NCI-H226 (cell line): ENCODE measurements at places on chromosomes 3 and 15.

- DNase-seq = no peak
Measured at GRCh38 chr3:122392868-122393844, 9.2 kb downstream of the FAM162A start.

GRCh38 chr15:53830707-53831386 is 71.4 kb upstream of the WDR72 start:
- DNase-seq = no peak

GRCh38 chr15:55687792-55688191 is 55.2 kb downstream of the PRTG start:
- no peak for DNase-seq

- no peak for DNase-seq
Measured at GRCh38 chr3:151581035-151581434, 120.2 kb upstream of the IGSF10 start.

DNA sequence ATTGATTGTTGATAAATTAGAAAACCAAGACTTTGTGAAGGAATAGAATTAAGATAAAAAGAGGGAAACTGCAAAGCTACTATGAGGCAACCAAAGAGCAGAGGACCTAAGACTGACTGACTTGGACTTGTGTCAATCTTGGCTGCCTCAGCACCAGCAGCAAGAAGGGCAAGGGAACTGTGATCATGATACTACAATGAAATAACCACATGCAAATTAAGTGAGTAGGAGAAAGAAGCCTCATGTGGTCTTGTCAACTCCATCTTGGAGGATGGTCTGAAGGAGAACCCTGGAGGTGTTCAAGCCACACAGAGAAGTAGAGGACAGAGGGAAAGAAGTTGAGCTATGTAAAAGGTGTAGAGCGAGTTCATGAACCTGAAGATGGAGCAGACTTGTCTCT is 47.3 kb upstream of the THRB start:
- DNase-seq = no peak

DNA sequence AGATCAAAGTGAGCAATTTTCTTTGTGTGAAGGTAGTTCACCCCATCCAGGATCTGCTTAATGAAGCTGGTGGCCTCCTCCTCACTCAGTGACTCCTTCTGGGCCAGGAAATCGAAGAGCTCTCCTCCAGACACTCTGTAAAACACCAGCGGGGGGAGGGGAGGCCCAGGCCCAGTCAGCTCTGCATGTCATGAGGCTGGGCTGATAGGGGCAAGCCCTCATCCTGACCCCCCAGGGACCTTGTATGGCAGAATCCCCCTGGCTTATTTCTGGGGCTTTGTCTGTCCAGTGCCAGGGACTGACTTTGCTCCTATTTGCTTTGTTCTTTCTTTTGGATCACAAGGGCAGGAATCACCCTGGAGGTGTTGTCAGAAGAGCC is 74.9 kb downstream of the DAPK2 start:
- no peak for DNase-seq

- peak; percentile 58 for DNase-seq
Measured at GRCh38 chr15:40150163-40150925, 10.5 kb upstream of the BUB1B start.

DNA sequence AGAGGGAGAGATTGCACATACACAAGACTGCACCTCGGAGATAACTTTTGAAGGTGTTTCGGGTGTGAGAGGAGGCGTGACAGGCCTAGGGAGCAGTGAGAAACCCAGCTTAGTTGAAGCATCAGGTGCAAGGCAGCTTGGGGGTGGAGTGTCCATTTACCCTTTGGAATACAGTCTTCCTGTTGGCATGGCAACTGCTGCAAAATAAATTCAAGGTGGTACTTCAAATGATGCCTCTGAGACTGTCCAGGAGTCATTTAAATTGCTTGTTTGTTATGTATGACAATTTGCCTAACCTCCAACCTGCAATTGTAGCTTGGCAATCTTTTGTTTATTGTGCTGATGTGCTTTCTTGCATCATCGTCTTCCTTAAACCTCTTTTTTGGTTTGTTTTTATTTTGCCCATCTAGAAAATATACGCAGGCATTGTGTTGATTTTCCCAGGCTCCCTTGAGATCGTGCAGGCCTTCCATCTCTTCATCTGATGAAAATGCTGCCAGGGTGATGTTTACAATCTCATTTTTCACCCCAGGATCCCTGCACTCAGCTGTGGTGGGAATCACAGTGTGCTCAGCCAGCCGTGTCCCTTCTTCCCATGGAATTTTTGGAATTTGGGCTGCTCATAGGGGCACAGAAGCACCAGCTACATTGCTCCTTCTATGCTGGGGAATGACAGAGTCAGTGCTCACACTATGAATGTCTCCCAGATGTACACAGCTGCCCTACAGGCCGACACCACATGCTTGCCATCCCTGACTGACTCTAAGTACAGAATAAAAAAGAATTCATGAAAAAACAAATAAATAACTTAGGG is 583.1 kb upstream of the CFAP20DC start:
- no peak for DNase-seq

DNA sequence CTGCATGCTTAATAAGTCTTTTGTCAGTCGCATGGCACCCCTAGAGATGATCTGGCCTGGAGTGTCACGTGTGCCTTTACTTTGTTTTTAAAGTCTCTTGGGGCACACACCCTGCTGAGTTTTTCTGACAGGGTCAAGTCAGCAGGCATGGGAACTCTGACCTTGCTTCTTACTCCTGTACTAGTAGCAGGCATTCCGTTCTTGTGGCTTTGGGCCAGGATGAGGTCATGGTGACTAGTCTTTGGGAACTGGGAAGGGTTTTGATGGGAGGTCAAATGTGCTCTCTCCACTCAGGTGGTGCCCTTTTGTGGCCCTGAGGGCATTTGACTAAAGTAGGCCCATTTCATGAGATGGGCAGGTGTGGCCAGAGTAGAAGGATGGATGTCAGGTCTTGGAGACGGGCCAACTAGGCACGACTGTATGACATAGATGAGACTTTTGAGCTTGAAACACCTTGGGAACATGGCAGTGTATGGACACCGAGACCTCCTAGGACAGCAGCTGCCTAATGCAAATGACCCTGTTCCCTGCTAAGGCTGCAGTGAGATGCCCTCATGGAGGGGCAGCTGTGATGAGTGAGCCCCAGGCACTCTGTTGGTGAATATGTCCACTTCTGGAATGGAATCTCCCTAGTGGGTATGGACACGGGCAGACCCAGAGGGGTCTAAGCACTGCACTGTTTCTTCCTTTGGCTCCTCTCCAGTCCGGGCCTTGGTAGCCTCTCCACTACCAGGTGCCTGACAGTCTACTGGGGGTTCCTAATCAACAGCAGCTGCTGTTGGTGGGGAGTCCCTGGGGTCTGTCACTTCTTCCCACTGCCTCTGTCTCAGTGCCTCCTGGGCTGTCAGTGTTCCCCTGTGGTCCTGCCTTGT is 16.4 kb downstream of the SRPRB start:
- DNase-seq = peak; percentile 89

DNA sequence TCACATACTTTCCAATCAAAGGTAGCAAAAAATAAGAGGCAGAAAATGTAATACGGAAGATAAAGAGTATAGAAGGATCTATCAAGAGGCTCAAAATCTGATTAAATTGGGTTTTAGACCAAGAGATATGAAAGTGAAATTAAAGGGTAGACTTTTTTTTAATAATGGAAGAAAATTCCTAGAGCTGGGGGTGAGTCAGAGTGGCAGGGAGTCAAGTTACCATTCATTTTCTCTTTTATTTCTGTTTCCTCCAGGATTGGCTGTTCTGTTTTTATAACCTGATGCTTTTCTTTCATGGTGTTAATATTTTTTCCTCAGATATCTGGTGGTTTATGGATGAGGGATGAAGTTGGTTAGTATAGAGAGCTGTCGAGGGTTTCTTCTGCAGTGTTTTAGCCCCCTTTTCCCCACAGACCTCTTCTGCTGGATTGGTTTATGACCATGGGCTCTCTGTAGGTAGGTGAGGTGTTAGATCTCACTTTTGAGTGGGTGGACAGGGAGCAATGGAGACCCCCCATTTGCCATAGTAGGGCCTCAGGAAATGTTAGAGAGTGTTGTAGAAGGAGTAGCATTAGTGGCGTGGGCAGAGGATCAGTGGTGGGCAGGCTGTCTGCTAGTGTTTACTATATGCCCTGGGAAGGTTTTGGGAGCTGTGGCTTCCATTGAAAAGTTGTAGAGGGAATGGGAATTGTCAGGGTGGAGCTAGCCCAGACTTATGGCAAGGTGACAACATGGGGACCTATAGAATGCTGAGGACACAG is 201.6 kb upstream of the GOLGA6L4 start:
- DNase-seq = peak; percentile 22

GRCh38 chr15:67181221-67181639 is 73.2 kb downstream of the AAGAB start:
- DNase-seq = no peak

GRCh38 chr3:57980416-57980815 is 27.8 kb upstream of the FLNB start:
- DNase-seq = no peak

- DNase-seq = peak; percentile 54
Measured at GRCh38 chr3:78604341-78604740, 1163.5 kb downstream of the ROBO1 start.

GRCh38 chr3:69803681-69804270 is 64.5 kb downstream of the MITF start:
- DNase-seq = no peak

GRCh38 chr15:64780600-64781156 is 5.3 kb upstream of the RBPMS2 start:
- DNase-seq = no peak

- no peak for DNase-seq
Measured at GRCh38 chr15:90807074-90807785, 61.2 kb upstream of the FURIN start.

DNA sequence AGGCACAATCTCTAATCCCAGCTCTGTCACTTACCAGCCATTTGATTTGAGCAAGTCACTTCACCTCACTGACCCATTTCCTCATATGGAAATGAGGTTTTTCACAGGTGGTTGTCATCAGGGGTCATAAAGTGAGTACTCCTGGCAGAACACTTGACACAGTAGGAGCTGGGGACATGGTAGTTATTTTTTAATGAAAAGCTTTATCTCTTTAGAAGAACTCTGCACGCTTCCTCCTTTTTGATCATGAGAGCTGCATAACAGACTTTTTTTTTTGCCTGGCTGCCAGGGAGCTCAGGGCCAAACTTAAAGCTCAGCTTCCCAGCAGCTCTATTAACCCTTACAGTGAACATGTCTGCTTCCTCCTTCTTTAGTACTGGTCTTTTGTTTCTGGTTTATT is 8.4 kb downstream of the VWA5B2 start:
- no peak for DNase-seq

DNA sequence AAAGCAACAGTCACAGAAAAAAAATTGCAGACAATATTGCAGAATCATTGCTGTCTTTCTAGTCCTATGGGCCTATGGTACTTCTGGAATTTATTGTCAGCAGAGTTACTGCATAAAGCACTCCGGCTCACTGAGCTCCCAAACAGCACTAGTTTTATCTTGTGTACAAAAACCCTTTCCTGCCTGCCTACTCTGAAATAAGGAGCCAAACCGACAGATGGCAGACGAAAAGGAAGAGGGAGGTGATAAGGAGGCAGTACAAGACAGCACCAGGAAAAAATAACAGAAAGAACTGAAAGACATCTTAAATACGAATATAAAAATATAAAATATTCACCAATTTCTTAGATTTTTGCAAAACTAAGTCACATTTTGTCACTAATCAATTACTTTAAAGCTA is 15.6 kb downstream of the HERC1 start:
- DNase-seq = peak; percentile 8

DNA sequence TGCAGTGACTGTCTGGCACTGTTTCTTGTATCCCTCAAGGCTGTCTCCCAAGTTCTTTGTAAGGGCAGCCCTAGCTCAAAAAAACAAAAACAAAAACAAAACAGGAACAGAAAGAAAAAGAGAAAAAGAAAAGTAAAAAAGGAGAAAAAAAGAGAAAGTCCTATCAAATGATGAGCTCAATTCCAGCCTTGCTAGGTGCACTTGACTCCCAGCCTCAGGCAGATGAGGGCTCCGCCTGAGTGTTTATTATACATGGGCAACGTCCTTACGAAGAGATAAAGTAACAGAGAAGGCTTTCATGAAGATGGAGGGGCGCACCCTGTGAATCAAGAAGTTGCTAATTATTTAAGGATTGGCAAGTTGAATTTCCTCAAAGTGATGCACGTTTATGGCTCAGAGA is 175.3 kb downstream of the MEIS2 start:
- no peak for DNase-seq

GRCh38 chr3:24286405-24286804 is 208.2 kb downstream of the THRB start:
- no peak for DNase-seq

GRCh38 chr3:15332405-15333098 is at the start of gene SH3BP5:
Gene SH3BP5 (minus strand): TSS chr3:15332586. CDS start chr3:15332408, 178 bp downstream.
- DNase-seq = peak; percentile 67

- no peak for DNase-seq
Measured at GRCh38 chr15:100075229-100075628, 266.5 kb downstream of the ADAMTS17 start.

DNA sequence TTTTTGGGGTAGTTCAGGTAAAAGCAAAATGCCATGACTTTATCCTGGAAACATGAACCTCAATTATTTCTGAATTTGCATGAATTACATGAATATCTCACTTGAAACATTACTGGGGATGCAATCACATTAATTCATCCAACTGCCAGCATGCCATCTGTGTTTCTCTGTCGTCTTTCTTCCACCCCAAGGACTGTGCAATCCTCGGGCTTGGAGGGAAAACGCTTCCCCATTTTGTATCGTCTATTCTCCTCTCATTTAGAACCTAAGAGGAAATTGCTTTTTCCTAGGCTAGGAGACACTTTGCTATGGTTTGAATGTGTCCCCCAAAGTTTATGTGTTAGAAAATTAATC is 109.4 kb downstream of the SQOR start:
- no peak for DNase-seq

DNA sequence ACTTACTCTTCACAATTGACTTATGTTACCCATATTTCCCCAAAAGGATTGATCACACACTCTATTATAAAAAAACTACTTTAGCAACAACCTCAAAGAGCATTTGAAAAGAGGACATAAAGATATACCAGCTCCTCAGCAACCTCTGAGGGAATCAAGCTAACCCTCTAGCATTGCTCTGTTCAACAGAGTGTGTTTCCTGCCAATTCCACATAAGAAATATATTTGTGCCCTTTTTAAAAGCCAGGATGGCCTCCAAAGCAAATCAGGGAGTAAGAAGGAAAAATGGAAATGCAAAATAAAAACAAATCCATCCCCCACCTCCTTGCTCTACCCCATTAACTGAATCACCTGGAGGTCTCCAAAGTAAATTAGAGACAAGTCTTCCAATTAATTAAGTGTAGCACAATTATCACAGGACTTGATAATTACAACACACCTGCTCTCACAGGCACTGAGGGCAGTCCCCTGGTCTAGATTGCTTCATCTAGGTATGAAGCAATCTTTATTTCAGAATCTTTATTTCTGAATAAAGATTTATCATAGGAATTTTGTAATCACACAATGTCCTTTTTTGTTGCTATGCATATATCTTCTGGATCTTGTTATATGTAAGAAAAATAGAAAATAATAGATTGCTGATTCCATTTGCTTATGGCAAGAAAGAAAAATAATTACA is 34.8 kb downstream of the GPR176 start:
- no peak for DNase-seq

- DNase-seq = no peak
Measured at GRCh38 chr15:54707805-54708752, 488.7 kb downstream of the RSL24D1 start.
